ENCODE measurements at places on chromosomes 16 and 17. TPM values are rescaled to one million over a fixed set of nuclear protein-coding genes. Genes with fewer than 3 reads are reported as not detected.

DNA sequence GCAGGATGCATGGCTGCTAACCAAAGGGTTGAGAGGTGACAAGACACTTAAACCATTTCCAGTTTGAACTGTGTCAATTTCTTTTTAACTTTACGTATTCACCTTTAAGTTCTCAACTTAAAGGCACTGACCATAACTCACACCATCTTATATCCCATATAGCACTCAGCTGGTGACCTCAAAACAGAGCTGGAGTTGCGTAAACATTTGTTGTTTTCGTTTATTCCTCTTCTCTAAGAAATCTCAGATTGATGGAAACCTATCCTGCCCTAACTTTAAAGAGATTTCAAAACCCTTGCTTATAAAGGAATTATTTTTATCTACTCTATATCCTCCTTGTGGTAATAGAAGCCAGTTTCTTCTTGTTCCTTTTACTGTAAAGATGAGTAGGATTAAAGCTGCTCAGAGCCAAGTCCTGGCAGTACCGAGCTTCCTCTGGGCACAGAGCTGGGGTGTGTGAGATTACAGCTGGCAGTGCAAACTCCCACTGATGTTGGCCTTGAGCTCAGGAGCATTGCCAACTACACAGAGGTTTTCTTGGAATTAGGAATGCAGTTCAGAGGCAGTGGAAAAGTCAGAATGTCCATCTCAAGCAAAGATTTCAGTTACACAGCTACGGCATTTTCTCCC lies 1.3 kb downstream of the KCTD2 start:
- no peak for DNase-seq

GRCh38 chr16:22357635-22357971 lies 16.8 kb downstream of the CDR2 start:
- DNase-seq = no peak

Gene IRX5
- total RNA-seq = 13.2 TPM

GRCh38 chr16:71479420-71479819 lies 9.7 kb downstream of the ZNF19 start:
- DNase-seq = no peak

Gene GPR139
- not detected for total RNA-seq

Measured in Right ventricle myocardium inferior (tissue), 1 donor.